ENCODE measurements at places on chromosomes 3 and 15.

DNA sequence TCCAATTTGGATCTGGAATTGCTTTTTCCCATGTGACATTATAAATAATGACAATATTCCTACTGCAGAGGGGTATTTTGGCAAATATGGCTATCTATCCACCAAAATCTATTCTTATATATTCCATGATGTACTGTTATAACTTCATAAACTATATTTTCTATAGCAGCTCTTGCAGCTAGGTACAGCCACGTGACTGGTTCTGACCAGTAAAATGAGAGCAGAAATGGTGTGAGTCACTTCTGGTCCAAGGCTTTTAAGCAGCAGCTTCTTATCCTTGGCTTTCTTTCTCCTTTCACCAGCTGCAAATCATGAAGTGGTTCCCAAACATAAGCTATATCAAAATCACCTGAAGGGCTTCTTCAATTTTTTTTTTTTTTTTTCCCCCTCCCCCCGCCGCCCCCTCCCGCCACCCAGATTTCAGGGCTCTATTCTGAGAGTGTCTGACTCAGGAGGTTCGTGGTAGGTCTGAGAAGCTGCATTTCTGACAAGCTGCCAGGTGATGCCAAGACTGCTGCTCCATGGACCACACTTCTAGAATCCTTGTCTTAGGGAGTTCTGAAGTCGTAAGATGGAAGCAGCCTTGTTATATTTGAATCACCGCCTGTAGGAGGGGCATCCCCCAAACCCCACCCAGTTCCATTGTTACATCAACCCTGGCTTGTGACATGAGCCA is 357.5 kb downstream of the CHST2 start:
- DNase-seq = no peak

DNA sequence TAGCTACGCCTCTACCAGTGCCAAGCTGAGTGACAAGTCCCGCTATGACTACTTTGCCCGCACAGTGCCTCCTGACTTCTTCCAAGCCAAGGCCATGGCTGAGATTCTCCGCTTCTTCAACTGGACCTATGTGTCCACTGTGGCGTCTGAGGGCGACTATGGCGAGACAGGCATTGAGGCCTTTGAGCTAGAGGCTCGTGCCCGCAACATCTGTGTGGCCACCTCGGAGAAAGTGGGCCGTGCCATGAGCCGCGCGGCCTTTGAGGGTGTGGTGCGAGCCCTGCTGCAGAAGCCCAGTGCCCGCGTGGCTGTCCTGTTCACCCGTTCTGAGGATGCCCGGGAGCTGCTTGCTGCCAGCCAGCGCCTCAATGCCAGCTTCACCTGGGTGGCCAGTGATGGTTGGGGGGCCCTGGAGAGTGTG is 5.7 kb downstream of the GRM2 start:
- DNase-seq = no peak

DNA sequence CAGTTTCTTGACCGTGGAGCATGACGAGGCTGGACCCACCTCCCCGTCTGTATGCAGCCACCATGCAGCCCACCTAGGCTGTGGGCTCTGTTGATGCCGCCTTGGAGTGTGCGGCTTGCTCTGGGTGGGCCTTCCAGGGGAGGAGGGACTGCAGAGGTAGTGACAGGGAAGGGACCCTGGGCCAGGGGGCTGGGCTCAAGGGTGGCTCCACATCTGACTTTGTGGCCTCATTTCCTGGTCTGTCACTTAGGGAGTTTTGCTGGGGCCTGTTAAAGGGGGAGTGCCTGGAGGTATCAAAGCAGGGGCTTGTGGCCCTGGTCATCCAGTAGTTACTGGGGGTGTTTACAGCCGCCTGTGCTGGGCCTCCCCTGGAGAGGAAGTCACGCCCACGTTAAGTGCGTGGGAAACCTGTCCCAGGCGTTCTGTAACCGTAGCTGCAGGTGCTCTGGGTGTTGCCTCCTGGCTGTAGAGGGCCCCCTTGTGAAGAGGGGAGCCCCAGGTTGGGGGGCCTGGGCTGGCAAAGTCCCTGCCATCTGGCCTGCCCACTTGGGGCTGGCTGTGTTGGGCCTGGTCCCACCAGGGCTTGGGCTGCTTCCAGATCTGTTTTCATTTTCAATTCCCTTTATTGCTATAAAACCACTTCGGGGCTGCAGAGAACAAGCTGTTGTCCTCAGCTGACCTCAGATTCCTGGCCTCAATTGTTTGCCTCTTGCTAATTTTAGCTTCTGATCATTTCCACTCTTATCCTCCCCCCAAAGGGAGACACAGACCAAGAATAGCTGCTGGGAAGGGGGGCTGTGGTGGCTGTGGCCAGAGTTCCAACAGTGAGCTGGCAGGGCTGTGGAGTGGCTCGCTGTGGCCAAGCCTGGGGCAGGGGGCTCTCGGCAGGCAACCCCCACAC is 26.5 kb downstream of the KLF13 start:
- no peak for DNase-seq

GRCh38 chr15:82137261-82137660 is 91.4 kb upstream of the MEX3B start:
- no peak for DNase-seq

DNA sequence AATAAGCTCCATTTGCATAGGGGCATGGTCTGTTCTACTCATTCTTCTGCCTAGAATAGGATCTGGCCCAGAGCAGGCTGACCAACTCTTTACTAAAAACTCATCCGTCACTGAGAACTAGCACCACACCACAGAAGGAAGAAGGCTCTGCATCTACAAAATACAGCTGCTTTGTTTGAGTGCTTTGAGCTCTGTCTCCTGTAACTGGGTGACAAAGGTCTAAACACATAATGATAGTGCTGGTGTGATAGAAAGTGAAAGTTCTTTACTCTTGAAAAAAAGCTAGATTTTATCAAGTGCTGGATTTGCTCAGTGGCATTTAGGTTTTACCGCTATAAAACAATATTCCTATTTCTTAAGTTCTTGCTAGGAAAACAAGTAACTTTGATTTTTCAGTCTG is 140.7 kb downstream of the FHIT start:
- no peak for DNase-seq

DNA sequence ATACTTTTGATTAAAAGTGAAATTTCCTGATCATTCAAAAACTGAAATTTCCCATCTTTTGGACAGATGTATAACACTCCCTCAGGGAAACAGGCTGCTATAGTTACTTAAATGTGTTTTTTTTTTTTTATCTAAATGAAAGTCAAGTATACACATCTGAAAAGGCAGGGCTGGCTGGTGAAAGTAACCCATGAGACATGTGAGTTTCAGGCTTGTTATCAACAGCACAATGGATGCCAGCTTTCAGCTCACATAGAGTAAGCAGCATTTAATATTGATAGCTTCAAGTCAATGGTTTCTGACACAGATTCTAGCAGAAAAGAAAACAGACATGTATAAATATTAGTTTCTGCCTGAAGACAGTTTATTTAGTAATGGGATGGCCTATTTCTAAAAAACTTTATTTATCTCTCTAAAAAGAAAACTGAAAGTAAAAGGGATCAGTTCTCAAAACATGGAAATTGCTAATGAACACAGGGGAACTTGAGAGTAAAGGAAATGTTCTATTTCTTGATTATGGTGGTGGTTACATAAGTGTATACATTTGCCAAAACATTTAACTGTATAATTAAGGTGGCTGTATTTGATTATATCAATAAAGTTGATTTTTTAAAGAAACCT is 89.7 kb upstream of the CMC1 start:
- no peak for DNase-seq

GRCh38 chr3:13203398-13204176 is 130.4 kb upstream of the IQSEC1 start:
- DNase-seq = no peak

GRCh38 chr3:59401924-59402323 is 352.1 kb upstream of the CFAP20DC start:
- DNase-seq = no peak

- no peak for DNase-seq
These were observed 108.9 kb downstream of the DUT start for GRCh38 chr15:48440084-48440483.

DNA sequence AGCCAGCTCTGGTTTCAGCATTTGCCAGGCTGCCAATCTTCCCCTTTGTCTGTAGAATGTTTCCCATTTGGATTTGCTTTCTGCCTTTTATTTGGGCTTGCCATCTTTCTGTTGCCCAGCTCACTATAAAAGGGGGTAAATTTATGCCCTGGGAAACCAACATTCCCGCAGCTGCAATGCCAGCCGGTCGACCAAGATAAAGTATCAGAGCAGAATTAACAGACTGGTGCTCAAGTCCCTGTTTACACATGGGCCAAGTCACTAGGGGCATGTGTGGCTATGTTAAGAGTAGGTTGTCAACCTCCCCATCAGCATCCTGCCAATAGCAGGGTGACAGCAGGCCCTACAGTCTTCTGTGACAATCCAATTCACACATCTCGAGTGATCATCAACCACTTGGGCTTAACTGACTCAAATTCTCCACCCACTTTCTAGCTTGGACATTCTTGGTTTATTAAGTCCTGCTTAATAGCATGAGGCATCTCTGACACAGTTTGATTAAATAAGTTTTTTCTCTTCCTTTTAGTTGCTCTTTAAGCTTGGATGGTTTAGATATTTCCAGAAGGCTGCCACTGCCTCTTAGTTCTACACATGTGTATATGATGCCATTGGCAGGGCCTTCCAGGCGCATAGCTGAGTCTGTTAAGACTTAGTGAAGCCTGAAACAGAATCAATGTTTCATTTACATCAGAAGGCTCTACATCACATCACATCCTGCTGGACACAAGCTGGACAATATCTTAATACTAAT is 24.1 kb upstream of the VEPH1 start:
- DNase-seq = no peak

GRCh38 chr3:113825090-113825489 is 13.5 kb upstream of the GRAMD1C start:
- no peak for DNase-seq

GRCh38 chr3:8627201-8627940 is 17.2 kb downstream of the SSUH2 start:
- DNase-seq = no peak

- DNase-seq = no peak
These were observed 153.3 kb downstream of the P3H2 start for GRCh38 chr3:189967254-189967865.

Data from H1 (cell line).